ENCODE measurements at places on chromosomes 6 and 20.

GRCh38 chr6:30352550-30352949 lies 7.6 kb downstream of the RPP21 start:
- no peak for DNase-seq

GRCh38 chr6:161542346-161542980 lies 268.6 kb upstream of the AGPAT4 start:
- no peak for DNase-seq

DNA sequence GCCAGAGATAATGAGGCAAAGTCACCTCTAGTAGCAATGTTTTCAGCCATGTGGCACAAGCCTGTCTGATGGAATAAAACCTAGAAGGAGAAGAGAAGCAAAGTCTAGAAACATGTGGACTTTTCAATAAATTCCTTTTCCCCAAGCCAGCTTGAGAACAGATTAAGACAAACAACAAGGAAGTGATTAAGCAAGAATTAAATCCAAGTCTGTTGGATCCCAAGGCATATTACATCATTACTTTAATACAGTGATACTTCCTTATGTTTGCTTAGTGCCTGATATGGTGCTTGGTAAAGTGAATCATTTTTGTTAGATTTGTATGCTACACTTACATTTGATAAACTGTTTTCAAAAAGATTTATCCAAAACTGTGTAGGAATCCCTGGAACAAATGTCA lies 260.3 kb upstream of the FAM83B start:
- DNase-seq, result no peak

- DNase-seq, result no peak
Observed at GRCh38 chr6:50124572-50124971, 74.8 kb upstream of the DEFB112 start.

GRCh38 chr6:39173270-39173669 lies 56.0 kb downstream of the KCNK5 start:
- DNase-seq, result no peak

GRCh38 chr20:37498066-37498665 lies 22.9 kb upstream of the NNAT start:
- no peak for DNase-seq

DNA sequence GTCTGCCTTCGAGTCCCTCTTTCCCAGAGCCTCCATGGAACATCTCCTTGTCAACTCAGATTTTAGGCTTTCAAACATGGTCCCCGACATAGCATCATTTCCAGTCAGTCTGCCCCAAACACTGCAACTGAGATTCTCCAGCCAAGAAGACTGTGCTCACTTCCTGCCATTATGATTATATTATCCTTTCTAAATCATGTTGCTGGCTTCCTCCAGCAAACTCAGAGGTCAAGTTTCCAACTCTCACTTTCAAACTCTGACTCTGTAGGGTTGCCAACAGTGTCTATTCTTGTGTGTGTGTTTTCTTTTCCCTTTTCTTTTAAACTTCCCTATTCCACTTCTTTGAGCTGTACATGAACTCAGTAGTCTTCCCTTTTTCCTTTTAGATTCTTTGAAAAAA lies 61.2 kb upstream of the TRAF3IP2 start:
- DNase-seq, result no peak

DNA sequence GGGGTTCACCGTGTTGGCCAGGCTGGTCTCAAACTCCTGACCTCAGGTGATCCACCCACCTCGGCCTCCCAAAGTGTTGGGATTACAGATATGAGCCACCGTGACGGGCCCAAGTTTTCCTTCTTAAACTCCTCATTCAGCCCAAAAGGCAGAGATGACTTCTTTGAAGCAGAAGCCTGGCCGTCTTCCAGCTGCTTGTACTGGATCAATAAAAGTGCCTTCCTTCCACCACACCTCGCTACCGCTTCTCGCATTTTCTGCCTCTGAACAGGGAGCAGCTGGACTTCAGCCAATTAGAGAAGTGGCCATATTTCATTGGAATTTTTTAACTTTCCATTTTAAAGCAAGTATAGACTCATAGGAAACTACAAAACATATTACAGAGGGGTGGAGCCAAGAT lies 241.1 kb downstream of the PREX1 start:
- DNase-seq, result no peak

GRCh38 chr6:30684386-30685156 lies 1.9 kb downstream of the PPP1R18 start:
- DNase-seq, result peak; percentile 60

- no peak for DNase-seq
Observed at GRCh38 chr20:19991854-19992253, 25.3 kb upstream of the NAA20 start.

- DNase-seq, result no peak
Observed at GRCh38 chr6:12947151-12947871, 230.7 kb downstream of the PHACTR1 start.

DNA sequence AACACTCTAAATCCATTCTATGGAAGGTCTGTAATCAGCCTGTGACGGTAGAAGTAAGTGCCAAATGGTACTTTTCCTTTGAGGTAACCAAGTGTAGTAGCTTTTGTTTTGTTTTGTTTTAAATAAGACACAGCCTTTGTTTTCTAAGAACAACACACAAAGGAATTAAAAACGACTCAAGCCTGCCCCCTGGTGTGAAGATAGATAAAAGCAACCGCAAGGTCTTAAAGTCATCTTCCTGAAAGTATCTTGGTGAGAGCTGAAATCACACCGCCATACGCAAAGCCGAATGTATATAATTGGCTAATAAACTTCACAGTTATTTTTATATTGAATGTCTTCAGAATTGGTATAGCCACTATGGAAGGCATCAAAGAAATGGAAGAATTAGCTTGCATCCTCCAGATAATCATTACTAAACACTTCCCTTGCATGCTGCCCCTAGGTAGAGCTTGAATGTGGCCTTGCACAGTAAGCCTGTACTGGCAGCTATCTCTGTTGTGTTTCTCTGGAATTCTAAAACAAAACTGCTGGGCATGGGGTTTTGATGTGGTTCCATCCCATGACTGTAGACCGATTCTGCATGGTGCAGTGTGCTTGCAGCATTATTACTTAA lies 95.6 kb downstream of the LAMP5 start:
- peak; percentile 21 for DNase-seq

GRCh38 chr20:46587986-46588385 lies 37.5 kb upstream of the OCSTAMP start:
- no peak for DNase-seq

DNA sequence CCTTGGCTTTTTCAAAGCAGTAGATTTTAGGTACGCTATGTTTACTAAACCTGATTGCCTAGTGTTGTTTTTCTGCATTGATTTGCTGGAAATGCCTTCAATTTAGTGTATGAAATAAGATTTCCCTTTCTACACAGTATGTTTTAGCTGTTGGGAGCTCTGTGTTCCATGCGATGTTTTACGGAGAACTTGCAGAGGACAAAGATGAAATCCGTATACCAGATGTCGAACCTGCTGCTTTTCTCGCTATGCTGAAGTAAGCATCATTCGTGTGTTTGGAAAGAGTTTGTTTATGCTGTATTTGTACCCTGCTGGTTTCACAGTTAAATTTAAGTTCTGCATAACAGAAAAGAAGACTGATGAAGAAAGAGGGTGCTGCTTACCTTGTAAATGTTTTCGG lies 1.9 kb downstream of the BTBD3 start:
- DNase-seq, result no peak

GRCh38 chr20:9741996-9742395 lies 96.9 kb downstream of the PAK5 start:
- no peak for DNase-seq

- DNase-seq, result no peak
Observed at GRCh38 chr6:55019591-55019990, 154.7 kb upstream of the HCRTR2 start.

GRCh38 chr6:116015983-116016382 lies 44.7 kb downstream of the FRK start:
- DNase-seq, result no peak

- no peak for DNase-seq
Observed at GRCh38 chr6:13671548-13672127, 40.0 kb downstream of the RANBP9 start.

Data from germinal center (tissue), 1 donor.